ENCODE measurements at places on chromosomes 3 and 15.

- no peak for DNase-seq
Observed at GRCh38 chr3:185770109-185770508, 54.7 kb downstream of the IGF2BP2 start.

DNA sequence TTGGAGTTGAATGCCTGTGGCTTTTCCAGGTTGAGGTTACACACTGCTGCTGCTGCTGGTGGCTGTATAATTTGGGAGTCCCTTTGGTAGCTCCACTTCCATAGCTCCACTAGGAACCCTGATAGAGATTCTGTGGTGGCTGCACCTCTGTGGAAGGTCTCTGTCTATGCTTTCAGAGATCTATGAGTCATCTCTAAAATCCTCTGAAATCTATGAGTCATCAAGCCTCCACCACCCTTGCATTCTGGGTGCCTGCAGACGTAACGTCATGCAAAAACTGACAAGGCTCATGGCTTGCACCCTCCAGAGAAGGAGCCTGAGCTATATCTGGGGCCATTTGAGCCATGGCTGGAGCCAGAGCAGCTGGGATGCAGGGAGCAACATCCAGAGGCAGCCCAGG, 1037.0 kb upstream of the CFAP20DC start:
- DNase-seq = no peak

GRCh38 chr3:87248831-87249230, 21.7 kb downstream of the CHMP2B start:
- no peak for DNase-seq

DNA sequence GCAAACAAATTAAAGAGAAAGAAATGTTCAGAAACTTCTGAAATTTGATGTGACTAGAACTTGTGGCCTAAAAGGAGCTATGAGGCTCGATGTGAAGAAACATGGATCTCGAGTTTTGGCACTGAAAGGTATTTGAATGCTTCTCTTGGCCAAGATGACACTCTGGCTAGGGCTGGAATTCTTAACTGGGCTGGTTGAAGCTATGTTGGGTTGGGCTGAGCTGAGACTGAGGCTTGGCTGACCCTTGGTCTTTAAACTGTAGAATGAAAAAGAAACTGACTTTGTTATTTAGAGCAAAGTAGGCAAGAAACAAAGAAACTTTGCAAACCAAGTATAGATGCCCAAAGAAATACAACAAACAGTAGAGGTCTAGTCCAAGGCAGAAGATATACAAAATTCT, 28.1 kb upstream of the CLDN16 start:
- DNase-seq = no peak

DNA sequence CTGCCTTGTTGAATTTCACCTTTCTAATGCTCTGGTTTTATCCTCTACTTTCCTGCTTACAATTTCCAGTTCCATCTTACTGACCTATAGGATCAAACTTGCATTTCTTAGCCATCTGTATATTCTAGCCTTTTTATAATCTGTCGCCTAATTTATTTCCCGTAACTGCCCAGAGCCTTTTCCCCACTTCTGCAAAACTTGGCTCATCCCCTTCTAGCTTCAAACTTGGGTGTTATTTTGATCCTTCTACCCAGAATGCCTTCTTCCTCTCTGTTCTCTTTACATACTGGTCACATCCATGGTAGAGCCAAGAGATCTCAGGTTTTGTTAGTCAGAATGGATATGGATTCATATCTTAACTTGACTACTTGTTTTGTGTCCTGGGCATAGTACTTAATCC, 2.6 kb downstream of the SACM1L start:
- no peak for DNase-seq

DNA sequence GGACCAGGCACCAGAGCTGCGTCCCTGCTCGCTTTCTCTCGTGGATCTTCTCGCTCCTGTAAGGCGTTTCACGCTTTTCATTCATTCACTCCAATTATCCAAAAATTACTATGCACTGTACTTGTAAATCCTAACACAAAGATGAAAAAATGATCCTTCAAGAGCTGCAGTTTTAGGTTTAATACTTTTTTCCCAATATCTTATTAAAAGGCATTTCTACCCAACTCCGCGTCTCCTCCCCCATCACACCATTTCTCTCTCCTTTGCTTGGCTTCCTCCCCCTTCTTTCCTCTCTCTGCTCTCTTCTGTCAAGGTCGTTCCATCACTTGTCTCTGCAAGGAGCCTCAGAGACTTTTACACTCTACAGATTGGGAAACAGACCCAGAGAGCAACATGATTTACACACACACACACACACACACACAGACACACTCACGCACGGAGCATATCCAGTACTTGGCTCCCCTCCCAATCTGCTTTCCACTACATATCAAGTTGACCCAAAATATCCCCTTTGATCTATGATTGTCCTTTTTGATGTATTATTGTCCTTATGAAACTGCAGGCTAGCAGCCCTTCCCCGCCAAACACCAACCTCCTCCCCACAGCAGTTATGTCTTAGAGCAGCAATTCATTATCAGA, 479 bp upstream of the CLDN1 start:
- DNase-seq = no peak

DNA sequence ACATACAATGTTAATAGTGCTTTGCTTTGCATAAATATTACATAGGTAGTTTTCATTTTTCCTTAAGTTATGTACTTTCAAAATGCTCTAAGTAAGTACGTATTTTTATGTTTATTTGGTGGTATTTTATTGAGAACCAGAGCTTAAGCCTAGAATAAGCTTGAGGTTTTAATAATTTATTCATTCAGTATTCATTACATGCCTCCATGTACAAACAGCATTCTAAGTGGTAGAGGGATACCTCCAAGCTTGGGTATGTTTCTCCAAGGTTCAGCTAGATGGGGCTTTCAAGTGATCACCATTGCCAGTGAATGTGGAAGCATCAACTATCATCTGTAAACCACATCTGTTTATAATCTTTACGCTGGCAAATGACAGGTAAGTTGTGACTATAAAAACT, 52.3 kb downstream of the PEAK1 start:
- DNase-seq = no peak

Data from GM19239 (cell line).